ENCODE measurements at places on chromosomes 12 and 14.

DNA sequence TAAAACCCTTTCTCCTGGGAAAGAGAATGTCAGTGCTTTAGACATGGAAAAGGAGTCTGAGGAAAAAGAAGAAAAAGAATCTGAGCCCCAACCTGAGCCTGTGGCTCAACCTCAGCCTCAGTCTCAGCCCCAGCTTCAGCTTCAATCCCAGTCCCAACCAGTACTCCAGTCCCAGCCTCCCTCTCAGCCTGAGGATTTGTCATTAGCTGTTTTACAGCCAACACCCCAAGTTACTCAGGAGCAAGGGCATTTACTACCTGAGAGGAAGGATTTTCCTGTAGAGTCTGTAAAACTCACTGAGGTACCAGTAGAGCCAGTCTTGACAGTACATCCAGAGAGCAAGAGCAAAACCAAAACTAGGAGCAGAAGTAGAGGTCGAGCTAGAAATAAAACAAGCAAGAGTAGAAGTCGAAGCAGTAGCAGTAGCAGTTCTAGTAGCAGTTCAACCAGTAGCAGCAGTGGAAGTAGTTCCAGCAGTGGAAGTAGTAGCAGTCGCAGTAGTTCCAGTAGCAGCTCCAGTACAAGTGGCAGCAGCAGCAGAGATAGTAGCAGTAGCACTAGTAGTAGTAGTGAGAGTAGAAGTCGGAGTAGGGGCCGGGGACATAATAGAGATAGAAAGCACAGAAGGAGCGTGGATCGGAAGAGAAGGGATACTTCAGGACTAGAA lies 6.1 kb downstream of the PNN start:
- DNase-seq = no peak

DNA sequence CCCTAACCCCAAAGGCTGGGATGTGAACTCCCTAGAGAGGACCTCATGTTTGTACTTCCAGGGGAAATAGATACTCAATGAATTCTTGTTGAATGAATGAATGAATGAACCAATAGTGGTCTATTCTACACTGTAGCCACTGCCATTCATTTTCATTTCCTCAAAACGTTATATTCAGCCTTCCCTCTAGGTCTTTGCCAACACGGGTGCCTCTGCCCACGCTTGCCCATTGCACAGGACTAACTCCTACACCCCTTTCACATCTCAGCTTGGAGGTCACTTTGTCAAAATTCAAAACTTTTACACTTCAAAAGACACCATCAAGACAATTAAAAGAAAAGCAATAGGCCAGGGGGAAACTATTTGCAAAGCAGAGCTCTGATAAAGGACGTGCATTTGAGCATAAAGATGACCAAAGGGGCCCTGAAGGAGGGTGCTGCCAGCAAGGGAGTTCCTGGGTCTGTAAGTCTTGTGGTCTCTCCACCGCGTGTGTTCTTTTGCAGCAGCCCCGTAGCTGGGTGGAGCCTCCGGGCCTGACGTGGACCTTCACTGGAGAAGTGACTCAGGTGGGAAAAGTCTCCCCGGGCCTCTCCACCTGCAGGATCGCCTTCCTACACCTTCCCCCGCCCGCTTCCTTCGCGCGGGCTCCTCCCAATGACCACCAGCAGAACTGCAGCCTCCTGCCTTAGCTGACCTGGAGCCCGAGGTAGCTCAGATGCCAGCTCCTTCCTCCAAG lies 31.5 kb downstream of the TMEM63C start:
- peak; percentile 6 for DNase-seq

GRCh38 chr14:22552001-22552826 lies 36.8 kb downstream of the DAD1 start:
- no peak for DNase-seq

- no peak for DNase-seq
These were observed 420.9 kb upstream of the ATP2B1 start for GRCh38 chr12:90129366-90130030.

GRCh38 chr14:30419037-30419436 lies 139.9 kb upstream of the G2E3 start:
- no peak for DNase-seq

DNA sequence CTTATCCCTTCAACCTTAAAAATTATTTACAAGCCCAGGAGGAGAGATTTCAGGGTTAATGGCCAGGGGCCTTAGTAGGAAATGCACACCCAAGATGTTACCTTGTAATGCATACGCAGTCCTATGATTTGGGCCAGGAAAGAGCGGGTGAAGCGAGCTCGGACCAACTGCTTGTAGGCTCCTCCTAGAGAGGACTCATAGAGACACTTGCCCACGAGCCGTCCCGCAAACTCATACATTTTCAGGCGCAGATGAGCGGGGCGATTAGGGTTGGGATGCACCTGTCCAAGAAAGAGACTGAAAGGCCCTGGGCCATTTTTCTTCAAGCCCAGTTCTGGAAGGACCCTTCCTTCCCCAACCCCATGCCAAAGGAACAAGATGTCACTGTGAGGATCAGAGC lies 43.0 kb downstream of the AREL1 start:
- no peak for DNase-seq

DNA sequence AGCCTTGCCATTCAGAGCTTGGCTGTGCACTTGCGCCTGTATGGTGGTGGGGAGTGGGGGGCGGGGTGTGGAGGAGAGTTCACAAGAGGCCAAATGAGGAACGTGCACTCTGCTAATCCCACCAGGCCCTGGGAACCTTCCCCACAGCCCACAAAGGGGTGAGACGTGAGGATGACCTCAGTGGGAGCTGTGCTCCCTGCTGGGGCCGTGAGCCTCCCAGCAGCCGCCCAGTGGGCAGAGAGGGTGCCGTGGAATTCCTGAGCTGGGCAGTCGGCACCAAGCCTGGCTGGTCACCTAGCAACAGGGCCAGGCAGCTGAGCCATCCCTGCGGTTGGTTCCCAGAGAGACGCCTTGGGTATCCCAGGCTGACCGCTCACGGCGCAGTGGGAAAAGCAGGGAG lies 53.7 kb downstream of the CCNK start:
- no peak for DNase-seq

GRCh38 chr14:54761835-54762234 lies 140.8 kb downstream of the GCH1 start:
- DNase-seq = no peak

DNA sequence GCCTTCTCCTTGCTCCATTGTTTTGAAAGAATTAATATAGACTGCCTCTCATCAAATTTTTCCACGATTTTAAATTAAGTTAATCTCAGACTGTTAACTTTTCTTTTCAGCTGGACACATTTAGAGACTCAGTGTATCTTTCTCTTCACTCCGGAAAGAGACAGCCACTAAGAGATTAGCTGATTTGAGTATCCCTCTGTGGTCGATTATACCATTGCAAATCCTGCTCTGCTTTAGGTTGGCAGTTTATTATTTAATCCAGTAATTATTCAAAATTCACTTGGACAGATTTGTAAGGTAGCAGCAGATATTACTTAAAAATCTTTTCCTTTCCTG lies 588 bp upstream of the TWF1 start:
- no peak for DNase-seq

Data from stimulated activated CD4-positive, alpha-beta T cell treated with anti-CD3 and anti-CD28 coated beads, Interleukin-4, amount 100 ng/mL, for 4 hours (primary cell).